Stimulated activated CD8-positive, alpha-beta memory T cell treated with anti-CD3 and anti-CD28 coated beads, Interleukin-15, amount 100 ng/mL, for 48 hours (primary cell): ENCODE measurements at places on chromosomes 11 and 22.
A peak's percentile ranks its signal among the peaks of the same experiment; 100 is the strongest.

GRCh38 chr11:68383976-68384501, 71.6 kb downstream of the LRP5 start:
- peak; percentile 21 for DNase-seq

GRCh38 chr11:111225881-111226280, 19.6 kb upstream of the POU2AF2 start:
- no peak for DNase-seq

- no peak for DNase-seq
Measured at GRCh38 chr11:44083433-44083832, 12.0 kb upstream of the EXT2 start.

DNA sequence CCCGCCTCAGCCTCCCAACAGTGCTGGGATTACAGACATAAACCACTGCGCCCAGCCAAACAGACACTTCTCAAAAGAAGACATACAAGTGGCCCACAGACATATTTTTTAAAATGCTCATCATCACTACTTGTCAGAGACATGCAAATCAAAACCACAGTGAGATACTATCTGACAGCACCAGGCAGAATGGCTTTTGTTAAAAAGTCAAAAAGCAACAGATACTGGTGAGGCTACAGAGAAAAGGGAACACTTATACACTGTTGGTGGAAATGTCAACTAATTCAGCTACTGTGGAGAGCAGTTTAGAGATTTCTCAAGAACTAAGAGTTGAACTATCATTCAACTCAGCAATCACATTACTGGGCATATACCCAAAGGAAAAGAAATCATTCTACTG, 67.0 kb downstream of the ARHGAP20 start:
- DNase-seq = no peak

GRCh38 chr11:45212566-45213315, 66.3 kb downstream of the PRDM11 start:
- no peak for DNase-seq

DNA sequence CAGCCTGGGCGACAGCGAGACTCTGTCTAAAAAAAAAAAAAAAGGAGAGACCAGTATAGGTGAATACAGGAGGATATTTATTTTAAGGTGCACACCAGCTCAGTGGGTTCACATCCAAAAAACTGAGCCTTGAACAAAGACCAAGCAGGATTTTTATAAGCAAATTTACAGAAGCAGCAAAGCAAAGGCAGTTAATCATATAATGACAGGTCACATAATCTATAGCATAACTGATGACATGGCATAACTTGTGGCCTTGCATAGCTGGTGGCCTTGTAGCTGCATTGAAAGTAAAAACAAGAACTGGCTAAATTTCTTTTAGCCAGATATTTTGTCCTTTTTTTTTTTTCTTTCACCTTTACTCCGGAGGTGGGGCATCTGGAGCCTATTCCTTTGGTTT, 2.7 kb upstream of the PLAAT3 start:
- no peak for DNase-seq

- DNase-seq = no peak
Measured at GRCh38 chr11:101577461-101577860, 6.3 kb downstream of the TRPC6 start.

DNA sequence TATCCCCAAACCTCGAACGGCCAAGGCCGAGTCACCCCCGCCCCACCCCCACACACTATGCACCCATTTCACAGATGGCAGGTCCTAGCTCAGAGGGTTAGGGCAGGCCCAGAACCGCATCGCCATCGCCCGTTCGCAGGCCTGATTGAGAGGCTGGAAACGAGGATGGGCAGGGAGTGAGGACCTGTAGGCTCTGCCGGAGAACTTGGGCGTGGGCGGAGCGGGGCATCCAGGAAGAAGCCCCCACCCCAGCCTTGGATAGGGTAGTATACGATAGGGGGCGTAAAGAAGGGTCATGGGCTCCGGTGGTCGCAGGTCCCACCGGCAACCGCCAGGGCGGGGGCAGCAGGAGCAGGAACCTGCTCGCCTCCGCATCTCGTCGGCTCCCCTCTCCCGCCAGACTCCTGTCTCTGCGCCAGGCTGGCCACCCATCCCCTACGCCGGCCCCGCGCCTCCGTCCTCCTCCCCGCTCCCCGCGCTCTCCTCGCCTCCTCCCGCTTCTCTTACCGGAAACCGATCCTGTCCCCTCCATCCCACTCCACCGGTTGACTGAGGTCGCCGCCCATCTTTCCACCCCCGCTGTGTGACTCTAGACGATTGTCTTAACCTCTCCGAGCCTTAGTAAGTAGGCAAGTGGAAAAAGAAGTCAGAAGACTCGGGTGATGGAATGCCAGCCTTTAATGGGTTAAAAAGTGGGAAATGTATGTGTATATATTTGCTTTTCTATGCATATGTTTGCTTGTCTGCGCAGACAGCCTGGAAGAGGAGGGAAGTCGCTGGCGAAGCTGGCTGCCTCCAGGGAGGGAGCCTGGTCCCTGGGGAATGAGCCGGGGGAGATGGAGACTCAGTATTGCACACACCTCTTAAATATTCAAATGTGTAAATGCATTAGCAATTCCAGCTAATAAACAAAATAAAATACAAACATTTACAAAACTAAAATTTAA, 52.8 kb downstream of the CYTH4 start:
- no peak for DNase-seq

DNA sequence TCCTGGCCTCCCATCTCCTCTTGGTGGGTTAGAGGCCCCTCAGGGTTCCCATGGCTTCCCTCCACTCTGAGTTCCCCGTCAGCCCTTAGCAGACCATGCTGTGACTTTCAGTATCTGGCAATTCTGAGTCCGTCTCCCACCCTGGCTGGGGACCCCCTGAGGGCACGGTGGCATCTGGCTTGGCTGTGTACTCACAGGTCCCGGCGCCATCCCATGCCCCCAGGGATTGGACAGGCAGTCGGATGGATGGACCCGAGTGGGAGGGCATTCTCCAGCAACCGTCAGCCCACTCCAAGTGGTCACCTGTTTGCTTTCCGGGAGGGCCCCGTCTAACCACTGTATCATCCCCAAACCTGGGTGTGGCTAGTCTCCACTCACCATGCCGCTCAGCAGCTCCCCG, 24.0 kb upstream of the ABCC8 start:
- DNase-seq = no peak

- DNase-seq = no peak
Measured at GRCh38 chr11:86370922-86371594, 3.6 kb upstream of the CCDC81 start.

DNA sequence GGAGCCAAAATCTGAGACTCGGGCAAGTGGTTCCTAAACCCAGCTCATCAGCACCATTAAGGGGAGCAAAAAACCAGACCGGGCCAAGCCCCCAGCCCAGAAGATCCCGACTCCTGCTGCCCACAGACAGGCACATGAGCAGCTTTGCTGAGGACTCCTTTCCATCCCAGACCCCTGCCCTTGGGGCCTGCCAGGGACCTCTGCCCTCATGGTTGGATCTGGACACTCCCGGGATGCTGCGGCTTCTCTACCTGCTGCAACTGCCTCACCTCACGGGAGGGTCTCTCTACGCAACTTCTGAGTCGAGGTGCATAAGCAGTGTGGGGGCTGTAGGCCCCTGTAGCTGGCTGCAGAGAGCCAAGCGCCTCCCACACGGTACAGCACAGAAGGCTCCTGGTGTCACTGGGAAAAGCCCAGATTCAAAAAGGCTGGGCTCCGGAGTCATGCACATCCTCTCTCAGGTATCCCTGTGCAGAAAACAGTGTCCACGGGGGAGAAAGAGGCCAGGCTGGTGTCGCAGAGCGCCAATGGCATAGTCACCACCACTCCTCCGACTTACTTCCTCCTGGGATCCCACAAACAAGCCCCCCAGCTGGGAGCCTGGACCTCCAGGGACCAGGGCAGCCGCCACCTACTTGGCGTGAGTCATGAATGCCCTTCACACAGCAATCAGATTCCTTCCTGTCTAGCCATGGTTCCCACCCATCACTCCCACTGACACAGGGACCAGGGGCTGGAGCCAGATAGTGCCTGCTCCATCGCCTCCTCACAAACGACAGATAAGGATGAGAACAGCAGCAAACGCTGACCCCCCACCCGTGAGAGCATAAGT, 122.1 kb downstream of the BCR start:
- no peak for DNase-seq

GRCh38 chr22:46797355-46797754, 34.9 kb downstream of the TBC1D22A start:
- no peak for DNase-seq
